ENCODE measurements at places on chromosomes 16 and 17. TPM values are rescaled to one million over a fixed set of nuclear protein-coding genes. Genes with fewer than 3 reads are reported as not detected.

Gene CACNA1H
- polyA plus RNA-seq, result 14.5 TPM

Gene BCL6B
- polyA plus RNA-seq, result 5.0 TPM

Gene TNRC6C
- polyA plus RNA-seq, result 1.9 TPM

Gene CDK5R1
- 1.9 TPM for polyA plus RNA-seq

Gene TMED6
- polyA plus RNA-seq, result 3.8 TPM

Gene SLC52A1
- 1.0 TPM for polyA plus RNA-seq

Gene GGA2
- 28.9 TPM for polyA plus RNA-seq

Gene C16orf86
- polyA plus RNA-seq, result 3.6 TPM

Gene KRTAP1-4
- not detected for polyA plus RNA-seq

Gene EPN2
- polyA plus RNA-seq, result 21.1 TPM

Gene FBXW10B
- 1.5 TPM for polyA plus RNA-seq

Gene PIRT
- not detected for polyA plus RNA-seq

Data from stomach (tissue), 19 donors.